ENCODE measurements at places on chromosomes 2 and 18. TPM values are rescaled to one million over a fixed set of nuclear protein-coding genes. Genes with fewer than 3 reads are reported as not detected.
A peak's percentile ranks its signal among the peaks of the same experiment; 100 is the strongest.

DARS1 gene
- total RNA-seq, result 54.6 TPM

SOCS6 gene
- total RNA-seq, result 53.4 TPM

SEPTIN10 gene
- total RNA-seq, result 115 TPM

NPAS2 gene
- 6.5 TPM for total RNA-seq

SLC5A6 gene
- 17.1 TPM for total RNA-seq

ZSWIM2 gene
- total RNA-seq, result 0.41 TPM

MC5R gene
- 2.9 TPM for total RNA-seq

FAHD2A gene
- 5.7 TPM for total RNA-seq

KCNG2 gene
- under 0.01 TPM for total RNA-seq

MPP4 gene
- total RNA-seq, result under 0.01 TPM

SNED1 gene
- total RNA-seq, result 4.5 TPM

IWS1 gene
- total RNA-seq, result 37.9 TPM

EVX2 gene
- total RNA-seq, result not detected

BCL11A gene
- total RNA-seq, result 68.1 TPM

- no peak for DNase-seq
Measured at GRCh38 chr2:59184276-59185020, 943.3 kb upstream of the FANCL start.

DNA sequence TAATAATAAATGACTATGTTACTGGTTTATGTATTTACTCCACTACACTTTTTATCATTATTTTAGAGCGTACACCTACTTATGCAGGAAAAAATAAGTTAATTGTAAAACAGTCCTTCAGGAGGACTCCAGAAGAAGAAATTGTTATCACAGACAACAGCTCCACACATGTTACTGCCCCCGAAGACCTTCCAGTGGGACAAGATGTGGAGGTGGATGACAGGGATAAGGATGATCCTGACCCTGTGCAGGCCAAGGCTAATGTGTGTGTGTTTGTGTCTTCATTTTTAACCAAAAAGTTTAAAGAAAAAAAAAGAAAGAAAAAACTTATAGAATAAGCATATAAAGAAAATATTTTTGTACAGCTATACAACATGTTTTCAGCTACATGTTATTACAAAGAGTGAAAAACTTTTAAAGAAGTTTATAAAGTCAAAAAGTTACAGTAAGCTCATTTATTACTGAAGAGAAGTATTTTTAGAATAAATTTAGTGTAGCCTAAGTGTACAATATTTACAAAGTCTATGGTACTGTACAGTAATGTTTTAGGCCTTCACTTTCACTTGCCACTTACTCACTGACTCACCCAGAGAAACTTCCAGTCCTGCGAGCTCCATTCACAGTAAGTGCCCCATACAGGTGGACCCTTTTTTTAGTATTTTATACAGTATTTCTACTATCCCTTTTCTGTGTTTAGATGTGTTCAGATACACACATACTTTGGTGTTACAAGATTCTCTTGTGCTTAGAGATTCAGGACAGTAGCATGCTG, 7.5 kb downstream of the TGFBRAP1 start:
- no peak for DNase-seq

GRCh38 chr2:215429424-215429823, 6.4 kb downstream of the FN1 start:
- no peak for DNase-seq

GRCh38 chr2:62177392-62178049, 18.4 kb upstream of the B3GNT2 start:
- DNase-seq, result no peak

- DNase-seq, result no peak
Measured at GRCh38 chr18:51383711-51384110, 186.2 kb upstream of the MEX3C start.

- DNase-seq, result no peak
Measured at GRCh38 chr18:59996370-59996966, 96.7 kb downstream of the PMAIP1 start.

GRCh38 chr2:98805412-98806171, 74.7 kb upstream of the MGAT4A start:
- no peak for DNase-seq

- no peak for DNase-seq
Measured at GRCh38 chr2:37786854-37787253, 115.4 kb upstream of the CDC42EP3 start.

DNA sequence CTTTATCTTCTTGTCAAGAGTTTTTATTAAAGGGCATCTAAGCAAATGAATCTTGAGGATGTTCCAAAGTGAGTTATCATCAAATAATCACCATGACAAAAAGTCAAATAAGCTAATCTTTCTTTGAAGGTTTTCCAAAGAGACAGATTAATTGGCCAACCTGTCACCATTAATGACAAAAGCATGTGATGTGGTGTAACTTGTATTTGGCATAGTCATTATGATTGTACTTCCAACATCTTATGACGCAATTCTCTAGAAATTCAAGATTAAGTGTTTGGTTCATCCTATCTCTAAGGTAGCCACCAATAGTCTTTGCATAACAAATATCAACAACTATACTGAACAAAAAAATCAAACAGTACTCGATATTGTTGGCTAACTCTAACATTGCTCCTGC, 28.6 kb downstream of the RBMS1 start:
- DNase-seq, result no peak

DNA sequence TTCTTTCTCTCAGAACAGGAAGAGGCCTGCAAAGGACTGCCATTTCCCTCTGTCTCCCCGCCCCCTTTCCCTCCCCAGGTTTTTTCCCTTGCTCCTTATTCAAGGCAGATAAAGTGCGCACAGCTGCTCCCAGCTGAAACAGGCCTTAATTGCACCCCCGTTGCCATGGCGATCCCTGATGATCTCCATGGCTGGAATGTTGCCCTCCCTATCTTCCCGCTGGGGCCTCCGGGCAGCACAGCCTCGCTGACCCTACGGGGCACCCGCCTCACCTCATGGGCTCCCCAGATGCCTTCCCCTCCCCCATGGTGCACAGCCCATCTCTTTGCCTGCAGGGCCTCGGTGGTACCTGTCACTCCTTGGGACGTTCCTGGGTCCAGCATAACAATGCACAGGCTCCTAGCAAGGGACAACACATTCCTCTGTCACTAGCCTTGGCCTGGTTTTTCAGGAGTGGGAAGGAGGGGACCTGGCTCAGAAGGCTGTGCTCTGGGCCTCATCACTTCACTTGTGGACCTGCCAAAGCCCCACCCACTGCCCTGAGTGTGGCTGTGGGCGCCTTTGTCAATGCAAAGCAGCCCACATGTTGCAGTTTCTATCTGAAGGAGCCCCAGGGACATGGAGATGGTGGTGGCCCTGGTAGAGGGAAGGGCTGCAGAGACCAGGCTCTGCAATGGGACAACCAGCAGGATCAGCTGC, 115.0 kb downstream of the CELF4 start:
- DNase-seq, result peak; percentile 35

DNA sequence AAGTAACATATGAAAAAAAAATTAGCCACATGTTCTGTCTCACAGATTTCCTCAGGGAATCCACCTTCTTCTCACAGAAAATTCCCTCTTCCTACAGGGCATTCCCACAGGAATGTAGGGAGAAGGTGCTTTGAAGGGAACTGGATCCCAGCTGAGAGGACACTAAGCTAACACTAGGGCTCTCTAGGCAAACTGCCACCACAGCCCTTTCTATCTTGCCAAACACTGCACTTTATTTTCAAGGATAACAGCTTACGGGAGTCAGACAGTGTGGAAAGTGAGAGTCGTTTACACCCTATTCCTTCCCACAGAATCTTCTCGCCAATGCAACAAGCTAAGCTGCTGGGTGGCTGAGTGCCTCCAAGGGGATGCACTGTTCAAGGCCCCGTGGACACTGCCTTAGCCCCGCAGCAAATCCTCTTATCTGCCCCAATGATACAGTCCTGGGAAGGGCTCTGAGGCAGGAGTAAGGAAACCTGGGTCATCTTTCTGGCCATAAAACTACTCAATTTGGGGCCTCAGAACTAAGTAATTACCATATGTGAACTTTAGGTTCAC, 76.9 kb downstream of the CCDC93 start:
- no peak for DNase-seq

GRCh38 chr18:25675123-25675850, 323.3 kb upstream of the ZNF521 start:
- no peak for DNase-seq

DNA sequence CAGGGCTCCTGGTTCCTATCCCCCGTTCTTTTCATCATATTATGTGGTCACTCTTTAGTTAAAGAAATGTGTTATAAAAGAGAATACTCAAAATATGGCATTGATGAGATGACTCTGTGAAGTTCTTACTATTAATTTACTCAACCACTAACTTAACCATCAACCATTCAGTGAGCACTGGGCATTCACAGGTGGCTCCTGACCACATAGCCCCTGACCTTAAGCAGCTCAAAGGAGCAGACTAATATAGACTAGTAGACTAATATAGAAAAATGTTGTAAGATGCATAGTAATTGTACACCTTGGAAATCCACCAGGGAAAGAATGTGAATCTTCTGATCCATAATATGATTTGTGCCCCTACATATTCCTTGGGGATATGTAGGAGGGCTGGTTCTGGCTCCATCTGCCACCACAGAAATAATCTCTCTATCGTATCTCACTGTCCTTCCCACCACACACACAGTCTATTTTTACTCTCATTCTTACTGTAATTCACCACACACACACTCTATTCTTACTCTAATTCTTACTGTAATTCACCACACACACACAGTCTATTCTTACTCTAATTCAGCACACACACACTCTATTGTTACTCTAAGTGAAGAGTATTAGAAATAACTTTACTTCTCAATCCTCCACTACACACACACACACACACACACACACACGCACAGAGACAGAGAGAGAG, 188.9 kb upstream of the ITGA4 start:
- DNase-seq, result no peak

DNA sequence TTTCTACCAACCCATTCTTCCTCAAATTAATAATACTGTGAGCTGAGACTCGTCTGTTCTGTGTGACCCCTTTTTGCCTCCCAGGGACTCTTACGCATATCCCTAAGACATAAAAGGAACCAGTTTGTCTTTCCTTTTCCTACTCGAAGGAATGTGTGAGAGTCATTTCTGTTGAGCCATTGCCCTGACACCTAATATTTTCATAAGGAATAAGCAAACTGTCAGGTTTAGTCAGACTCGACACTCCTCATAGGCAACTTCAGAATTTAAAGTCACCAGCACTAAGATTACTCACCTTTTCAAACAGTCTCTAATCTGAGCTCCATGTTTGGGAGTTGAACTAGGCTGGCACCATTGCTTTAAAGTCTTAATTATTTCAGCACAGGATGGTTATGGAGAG, 305.5 kb downstream of the IKZF2 start:
- no peak for DNase-seq

DNA sequence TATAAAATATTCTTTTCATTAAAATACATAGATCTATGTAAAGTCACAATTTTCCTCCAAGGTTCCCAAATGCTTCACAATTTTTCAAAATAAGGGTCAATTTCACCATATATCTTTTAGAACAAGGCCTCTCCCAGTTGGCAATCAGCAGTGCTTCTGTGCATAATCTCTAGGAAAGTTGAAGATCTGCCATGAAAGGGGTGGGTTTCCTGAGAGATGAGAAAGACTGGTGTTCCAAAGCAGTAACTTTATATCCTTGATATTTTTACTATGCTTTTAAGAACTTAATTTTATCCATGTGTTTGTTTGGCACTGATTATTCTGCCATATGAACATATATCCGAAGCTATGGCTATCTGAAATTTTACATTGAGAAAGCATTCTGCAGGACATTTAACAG, 199.4 kb upstream of the CYP26B1 start:
- no peak for DNase-seq

- DNase-seq, result no peak
Measured at GRCh38 chr18:12085786-12086185, 7.9 kb upstream of the ANKRD62 start.

GRCh38 chr2:195495351-195495750, 161.7 kb upstream of the SLC39A10 start:
- no peak for DNase-seq

- DNase-seq, result no peak
Measured at GRCh38 chr2:230924470-230925341, at the start of gene GPR55. TSS of gene GPR55 (minus strand) at chr2:230925242. CDS start at chr2:230910962, 14,280 bp downstream.

GRCh38 chr2:23524261-23524706, 139.3 kb downstream of the KLHL29 start:
- DNase-seq, result no peak

DNA sequence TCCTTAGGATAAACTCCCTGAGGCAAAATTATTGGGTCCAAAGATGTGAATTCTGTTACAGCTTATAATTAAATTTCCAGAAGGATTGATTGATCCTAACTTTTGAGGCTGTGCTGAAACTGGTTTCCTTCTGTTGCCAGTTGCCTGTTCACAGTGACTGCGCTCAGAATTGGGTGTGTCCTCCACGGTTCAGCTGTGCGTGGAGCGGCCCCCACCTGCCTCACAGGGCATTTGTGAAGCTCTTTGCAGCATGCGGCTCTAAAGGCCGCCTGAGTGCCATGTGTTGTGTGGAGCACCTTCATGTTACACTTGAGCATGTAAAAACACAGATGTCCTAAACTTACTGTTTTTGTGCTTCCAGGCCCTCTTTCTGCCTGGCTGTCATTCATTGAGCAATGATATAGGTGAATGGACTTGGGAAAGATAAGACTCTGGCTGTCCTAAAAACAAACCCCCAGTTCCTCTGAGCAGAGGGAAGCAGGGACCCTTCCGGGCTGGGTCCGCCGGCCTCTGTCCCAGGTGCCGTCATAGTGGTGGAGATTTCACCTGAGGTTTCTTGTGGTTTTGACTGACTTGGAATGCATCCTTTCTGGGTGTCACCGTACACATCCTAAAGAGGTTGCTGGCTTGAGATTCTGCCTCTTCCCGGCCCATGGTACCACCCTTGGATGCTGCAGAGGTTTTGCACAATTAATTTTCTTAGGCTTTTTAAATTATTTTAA, 173.6 kb downstream of the LDLRAD4 start:
- no peak for DNase-seq

GRCh38 chr2:159148901-159149300, 137.6 kb downstream of the WDSUB1 start:
- DNase-seq, result no peak

- no peak for DNase-seq
Measured at GRCh38 chr2:61988462-61989366, 83.2 kb downstream of the COMMD1 start.

- no peak for DNase-seq
Measured at GRCh38 chr2:241088376-241088775, 13.7 kb downstream of the MTERF4 start.

DNA sequence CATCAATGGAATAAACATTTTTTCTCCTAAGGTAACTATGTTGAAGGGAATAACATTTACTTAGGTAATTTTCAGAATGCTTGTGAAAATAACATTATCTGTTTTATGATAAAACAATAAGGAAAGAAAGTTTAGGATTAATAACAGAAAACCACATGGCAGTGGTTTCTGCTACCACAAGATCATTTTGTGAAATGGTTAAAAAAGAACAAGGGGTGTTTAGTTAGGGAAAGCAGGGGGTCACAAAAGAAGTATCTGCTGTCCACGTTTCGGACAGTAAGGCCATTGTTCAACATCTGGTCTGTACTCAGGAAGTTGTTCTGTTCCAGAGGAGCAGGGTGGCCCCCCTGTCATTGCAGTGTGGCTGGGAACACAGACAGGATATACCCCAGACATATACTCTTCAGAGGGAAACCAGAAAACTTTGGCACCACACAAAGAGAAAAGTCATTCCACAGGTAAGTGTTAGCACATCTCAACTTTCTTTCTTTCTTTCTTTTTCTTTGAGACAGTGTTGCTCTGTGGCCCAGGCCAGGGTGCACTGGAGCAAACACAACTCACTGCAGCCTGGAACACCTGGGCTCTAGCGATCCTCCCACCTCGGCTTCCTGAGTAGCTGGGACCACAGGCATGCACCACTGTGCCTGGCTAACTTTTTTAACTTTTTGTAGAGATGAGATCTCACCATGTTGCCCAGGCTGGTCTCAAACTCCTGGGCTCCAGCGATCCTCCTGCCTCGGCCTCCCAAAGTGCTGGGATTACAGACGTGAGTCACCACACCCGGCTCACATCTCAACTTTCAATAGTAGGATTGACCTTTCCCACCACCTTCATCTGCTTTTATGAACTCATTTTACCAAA, 14.8 kb upstream of the ARL5A start:
- no peak for DNase-seq
